ENCODE measurements at places on chromosomes 16 and 17.

DNA sequence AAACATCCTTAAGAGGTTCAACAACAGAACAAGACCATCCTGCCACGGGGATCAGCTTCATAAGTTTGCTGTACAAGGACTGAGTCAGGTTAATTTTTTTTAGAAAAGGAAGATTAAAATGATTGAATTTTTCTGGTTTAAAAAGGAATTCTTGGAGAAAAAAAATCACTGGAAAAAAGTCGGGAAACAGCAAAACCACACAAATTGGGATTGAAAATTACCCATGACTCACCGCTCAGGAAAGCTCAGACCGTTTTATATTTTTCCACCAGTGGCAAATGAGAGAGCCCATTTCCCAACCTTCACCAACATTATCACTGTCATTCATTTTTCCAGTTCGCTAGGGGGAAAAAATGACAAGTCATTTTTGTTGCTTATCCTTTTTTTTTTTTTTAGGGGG, 46.6 kb downstream of the MRM3 start:
- no peak for DNase-seq

- DNase-seq, result no peak
Measured at GRCh38 chr17:43975898-43976297, 22.2 kb upstream of the PYY start.

GRCh38 chr17:78442648-78443218, 64.3 kb downstream of the PGS1 start:
- DNase-seq, result peak; percentile 11

- peak; percentile 25 for DNase-seq
Measured at GRCh38 chr16:12089492-12090150, 113.1 kb downstream of the SNX29 start.

- DNase-seq, result no peak
Measured at GRCh38 chr16:26993511-26993910, 73.2 kb upstream of the C16orf82 start.

DNA sequence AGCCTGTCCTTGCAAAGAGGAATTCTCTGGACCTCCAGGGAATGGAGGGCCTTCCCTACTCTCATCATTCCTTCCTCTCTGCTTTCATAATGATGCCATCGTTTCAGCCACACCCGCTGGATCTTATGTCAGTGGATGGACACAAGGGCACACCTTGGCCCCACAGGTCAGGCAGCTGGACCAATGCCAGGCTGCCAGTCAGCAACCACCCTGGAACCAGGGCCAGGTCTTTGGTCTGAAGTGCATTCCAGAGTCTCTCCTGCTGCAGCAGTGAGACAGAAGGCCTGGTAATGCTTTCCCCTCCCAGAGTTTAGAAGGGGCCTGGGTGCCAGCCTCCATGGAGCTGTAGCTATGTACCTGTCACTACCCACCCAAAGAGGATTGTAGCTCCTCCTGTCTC, 7.4 kb downstream of the C1QL1 start:
- no peak for DNase-seq
